Transverse colon (tissue), 4 donors: ENCODE measurements at places on chromosomes 7 and 10. TPM values are rescaled to one million over a fixed set of nuclear protein-coding genes. Genes with fewer than 3 reads are reported as not detected.

GRCh38 chr7:93203496-93203895, 22.8 kb downstream of the HEPACAM2 start:
- peak; percentile 37 for DNase-seq

DNA sequence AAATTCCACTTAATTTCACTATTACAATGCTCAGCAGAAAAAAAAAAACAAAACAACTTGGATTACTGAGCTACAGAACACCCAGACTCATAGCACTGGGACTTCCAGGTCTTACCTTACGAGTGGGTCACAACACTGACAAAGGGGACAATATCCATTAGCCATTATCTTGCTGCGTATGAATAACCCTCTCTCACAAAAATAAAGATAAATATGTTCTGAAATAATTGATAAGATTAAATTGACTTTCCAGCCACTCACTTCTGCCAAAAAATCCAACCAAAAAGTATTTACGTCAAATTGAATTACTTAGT, 128.7 kb downstream of the PKD1L1 start:
- no peak for DNase-seq

- no peak for DNase-seq
Measured at GRCh38 chr10:26439406-26440087, 1.4 kb downstream of the APBB1IP start.

- no peak for DNase-seq
Measured at GRCh38 chr7:137329411-137329810, 14.1 kb downstream of the PTN start.

DNA sequence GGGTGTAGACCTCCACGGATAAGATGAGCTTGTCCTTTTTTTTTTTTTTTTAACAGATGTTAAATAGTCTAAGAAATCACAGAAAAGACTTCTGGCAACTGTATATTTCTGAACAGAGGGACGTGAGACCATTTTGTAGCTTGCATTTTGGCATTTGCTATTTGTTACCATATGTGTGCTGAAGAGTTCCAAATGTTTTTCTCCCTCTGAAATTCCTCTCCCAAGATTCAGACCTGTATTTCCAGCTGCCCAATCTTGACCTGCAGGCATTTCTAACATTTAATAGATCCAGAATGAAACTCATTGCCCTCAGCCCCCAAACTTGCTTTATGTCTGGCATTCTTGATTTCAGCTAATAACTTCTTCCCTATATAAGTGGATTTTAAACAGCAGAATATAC, 223.1 kb upstream of the FZD1 start:
- DNase-seq = no peak

DNA sequence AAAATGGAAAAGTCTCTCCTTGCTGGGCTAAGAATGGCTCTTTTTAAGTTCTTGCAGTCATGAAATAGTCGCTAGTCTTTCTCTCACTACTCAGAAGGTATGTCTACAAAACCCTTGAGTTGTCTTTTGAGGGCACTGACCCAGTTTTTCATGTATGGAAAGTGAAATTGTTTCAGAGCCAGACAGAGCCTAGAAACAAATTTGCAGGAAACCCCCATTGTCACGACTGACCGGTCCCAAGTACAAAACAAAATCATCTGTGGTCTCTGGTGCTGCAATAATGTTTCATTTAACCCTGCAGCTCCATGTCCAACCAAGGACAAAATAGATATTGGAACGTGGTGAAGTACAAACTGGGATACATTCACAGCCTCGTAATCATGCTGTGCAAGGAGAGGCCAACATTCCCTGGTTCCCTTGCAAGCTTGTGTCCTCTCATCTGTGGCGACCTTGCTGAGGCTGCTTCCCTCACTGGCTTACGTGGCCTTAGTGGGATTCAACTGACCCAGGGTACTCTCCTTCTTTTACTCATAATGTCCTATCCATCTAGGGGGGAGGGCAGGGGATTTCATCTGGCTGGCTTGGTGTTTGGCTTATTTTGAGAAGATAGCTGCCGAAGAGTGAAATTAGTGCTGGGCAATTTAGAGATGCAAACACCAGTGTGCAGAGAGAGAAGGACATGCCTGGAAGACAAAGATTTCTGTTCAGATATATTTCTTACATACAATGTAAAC, 172.5 kb downstream of the IPMK start:
- no peak for DNase-seq

DNA sequence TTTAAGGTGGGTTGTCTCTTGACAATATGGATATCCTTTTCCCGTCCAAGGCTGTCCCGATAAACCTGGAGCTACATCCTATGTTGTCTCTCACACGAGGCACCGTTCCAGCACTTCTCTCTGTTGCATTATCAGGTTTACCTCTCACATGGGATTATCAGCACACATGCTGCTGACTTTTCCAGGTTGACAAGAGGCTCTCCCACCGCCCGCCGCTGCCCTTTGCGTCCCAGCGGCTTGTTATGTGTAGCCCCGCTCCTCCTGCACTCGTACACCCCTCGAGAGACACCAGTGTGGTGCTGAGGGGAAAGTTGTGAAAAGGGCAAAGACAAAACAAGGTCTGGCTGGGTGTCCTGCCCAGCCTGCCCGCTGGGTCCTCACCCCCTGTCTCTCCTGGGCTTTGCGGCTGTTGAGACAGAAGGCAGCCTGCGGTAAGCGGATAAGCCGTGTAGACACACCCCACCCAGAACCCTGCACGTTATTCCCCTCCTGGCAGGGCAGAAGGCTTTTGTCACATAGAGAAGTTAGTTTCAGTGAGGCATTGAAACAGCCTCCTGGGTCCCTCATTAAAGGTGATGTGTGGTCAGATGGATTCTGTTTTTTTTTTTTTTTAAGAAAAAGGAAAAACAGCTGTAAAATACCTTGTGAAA, 38.7 kb downstream of the UBE3C start:
- DNase-seq = no peak

- DNase-seq = no peak
Measured at GRCh38 chr10:116973371-116973905, 31.5 kb downstream of the SHTN1 start.

DNA sequence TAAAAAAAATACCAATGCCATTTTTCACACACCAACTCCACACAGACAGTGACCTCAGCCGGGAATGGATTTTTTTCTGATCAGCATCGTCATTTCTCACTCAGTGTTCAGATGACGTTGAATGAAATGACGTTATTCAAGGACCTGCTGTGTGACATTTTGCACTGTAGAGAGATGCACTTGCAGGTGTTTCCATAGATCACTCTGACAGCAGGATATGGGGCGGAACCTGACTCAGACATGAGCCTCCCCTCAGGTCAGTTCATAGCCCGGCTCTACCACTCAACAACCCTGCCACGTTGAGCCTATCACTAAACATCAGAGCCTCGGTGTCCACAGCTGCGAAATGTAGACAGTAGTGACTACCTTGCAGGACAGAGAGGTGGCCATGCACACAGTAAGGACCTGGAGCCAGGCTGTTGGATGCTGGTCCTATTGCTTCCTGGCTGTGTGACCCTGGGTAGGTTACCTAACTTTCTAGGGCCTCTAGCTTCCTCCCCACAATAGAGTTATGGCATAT, 41.4 kb upstream of the ANTXRL start:
- DNase-seq = no peak

DNA sequence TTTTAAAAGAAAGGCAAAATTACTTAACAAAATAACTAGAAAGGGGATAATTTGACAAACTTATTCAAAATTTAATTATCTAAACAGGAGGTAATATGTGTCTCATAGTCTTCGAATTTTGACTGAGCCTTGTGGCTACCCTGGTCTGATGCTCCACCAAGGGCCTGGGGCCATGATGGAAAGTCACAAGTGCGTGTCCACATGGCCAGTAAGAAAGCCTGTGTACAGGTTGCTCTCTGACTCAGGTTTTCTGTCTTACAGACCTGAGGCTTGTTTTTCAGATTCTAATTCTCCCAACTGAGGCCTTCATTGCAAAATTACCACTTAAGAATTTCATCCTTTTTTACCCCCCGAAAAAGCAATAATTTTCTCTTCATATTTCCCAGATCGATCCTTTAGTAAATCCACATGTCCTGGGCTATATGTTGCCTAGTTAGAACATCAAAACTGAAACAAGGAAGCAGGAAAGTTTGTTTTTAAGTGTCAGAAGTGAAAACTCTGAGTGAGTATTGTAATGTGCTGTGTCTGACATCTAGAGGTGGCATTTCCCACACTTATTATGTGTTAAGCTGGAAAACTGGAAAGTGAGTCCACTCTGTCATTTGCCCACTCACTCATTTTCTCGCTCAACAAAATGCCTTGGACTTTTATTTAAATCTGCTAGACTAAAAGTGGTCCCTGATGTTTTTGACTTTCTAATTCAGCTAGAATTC, 10.0 kb downstream of the CYP3A43 start:
- DNase-seq = no peak

GRCh38 chr7:2824678-2825461, 19.2 kb downstream of the GNA12 start:
- DNase-seq = no peak

GRCh38 chr7:98771941-98772603, 97.7 kb downstream of the TMEM130 start:
- no peak for DNase-seq

- peak; percentile 33 for DNase-seq
Measured at GRCh38 chr10:7409045-7409731, 1.6 kb downstream of the SFMBT2 start.

DNA sequence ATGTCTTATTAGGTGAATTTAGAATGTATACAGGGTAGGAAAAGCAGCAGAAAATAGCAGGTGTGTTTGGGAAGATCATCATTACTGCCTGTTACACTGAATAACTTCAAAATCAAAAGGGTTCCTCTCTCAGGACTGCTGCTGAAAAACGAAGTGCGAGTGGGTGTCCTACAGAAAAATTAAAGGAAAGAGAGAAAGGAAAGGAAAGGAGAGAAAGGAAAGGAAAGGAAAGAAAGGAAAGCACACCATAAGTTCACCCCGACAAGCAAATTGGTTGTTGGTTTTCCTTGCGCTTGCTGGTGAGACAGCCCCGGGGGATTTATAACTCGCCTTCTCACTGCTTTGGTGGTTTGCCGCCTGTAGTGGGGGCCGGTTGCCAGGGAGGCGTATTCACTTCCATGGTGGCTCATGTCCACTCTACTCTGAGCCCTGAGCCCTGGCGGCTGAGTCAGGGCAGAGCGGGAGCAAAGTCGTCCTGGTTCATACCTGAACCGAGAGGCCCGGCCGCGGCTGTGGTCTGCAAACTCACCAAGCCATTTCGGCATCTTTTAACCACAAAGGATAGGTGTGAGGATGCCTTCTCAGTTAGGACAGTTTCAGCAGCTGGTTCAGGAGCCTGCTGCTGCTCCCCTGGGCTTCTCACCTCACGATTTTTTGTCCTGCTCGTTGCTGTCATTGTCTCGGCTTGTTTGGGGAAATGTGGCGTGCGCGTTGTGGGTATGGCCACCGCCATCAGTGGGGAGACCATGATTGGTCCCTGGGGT, 26.1 kb downstream of the INPP5A start:
- DNase-seq = peak; percentile 39

DNA sequence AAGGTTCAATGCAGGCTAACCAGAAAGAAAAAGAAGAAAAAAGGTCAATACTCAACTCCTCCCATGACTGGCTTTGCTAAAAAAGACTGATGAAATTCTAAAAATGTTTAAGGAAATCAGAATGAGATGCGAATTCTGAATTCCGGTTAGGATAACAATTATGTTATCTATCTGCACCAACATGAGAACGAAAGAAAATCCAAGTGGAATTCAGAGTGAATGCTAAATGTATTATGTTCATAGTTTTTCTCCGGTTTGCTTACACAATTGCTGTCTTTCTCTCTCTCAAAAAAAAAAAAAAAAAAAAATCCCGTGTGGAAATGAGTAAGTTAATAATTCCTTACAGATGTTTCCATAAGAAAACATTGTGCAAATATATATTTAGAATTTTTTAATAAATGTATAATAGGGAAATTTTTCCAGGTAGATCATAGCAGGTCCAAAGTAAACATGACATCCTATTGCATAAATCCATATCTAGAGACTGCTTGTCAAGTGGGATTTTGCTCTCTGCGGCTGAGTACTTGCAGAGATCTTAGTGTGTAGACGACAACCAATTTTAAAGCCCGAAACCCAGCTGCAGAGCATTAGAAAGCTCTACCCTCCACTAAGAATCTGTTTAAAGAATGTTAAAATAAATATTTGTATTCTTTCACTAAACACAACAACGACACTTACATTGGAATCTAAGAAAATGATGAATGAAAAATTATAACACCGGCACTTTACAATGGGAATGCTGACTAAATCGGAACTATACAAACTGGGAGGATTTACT, 104.0 kb downstream of the JAZF1 start:
- DNase-seq = no peak

DNA sequence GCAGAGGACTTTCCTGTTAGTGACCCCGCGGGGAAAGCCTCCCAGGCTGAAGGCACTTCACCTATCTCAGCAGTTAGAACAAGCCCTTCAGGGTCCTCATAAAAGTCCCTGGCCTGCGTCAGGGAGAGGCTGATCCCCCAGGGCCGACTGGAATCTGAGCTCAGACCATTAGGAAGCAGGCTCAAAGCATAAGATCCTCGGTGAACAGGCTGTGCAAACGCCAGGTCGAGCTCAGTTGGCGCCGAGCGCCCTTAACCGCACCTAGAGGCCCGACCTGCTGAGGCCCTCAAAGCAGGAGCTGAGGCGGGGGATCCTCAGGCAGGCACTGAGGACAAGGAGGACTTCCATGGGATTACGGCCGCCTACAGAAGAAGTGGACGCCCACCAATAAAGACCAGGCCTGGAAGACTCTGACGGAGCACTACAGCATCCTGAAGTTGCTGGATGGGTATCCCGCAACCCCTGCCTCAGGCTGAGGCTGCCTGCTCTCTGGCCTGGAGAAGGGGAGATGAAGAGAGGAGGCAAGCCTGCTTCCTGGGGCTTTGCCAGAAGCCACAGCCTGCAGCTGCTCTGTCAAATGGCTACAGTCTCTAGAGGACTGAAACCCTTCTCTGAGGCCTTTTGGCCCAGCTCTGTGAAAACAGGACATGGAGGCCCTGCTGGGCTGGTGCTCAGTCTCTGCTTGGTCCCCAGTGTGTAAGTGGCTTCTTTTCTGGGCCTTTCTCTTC, 29.9 kb downstream of the LIPJ start:
- DNase-seq = no peak

GRCh38 chr7:2212906-2213305, 19.8 kb downstream of the MAD1L1 start:
- no peak for DNase-seq

DNA sequence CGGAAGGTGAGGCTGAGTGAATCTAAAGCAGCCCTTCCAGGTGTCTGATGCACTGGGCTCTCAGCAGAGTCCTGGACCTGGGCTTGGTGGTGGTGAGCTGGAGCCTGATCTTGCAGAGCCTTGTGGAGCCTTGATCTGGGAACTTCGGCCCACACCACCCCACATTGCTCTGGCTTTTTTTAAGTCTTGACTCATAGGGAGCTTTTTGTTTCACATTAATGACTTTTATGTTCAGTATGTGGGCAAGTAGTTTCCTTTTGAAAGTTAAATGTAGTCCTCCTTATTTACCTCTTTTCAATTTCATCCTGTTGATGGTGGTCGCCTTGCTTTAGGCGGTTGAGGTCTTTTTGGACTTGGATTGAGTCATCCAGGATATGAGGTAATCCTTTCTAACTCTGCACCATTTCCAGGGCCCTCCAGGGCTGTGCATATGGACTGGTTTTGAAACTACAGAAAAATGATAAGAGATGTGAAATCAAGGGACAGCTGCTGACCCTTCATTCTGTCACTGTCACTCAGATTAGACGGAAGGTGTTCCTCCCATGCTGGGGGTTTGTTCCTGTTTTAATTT, 2.9 kb upstream of the NRAP start:
- DNase-seq = no peak

- DNase-seq = no peak
Measured at GRCh38 chr7:152136686-152137085, 111.2 kb downstream of the GALNT11 start.

Gene CNTNAP2
- 2.9 TPM for total RNA-seq

Gene IFIT1B
- total RNA-seq = not detected

Gene GPR85
- total RNA-seq = 0.27 TPM

Gene MBL2
- not detected for total RNA-seq
